Right lobe of liver (tissue), 6 donors: ENCODE measurements at places on chromosomes 13 and 19. TPM values are rescaled to one million over a fixed set of nuclear protein-coding genes. Genes with fewer than 3 reads are reported as not detected.

GRCh38 chr13:52765611-52766390, 26.2 kb upstream of the CNMD start:
- no peak for DNase-seq

DNA sequence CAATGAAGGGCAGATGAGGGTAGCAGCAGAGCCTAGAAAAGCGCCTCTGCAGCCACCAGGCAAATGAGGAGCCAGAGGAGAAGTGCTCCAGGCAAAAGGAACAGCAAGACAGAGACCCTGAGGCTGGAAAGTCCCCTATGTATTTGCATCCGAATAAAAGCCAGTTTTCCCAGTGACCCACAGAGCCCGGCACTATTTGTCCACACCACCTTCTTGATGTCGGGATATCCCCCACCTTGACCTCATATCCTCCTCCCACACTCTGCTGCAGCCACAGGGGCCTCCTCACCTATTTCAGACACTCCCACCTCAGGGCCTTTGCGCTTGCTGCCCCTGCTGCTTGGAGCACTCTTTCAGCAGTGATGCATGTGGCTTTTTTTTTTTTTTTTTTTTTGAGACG, 6.6 kb downstream of the ATG4D start:
- no peak for DNase-seq

DNA sequence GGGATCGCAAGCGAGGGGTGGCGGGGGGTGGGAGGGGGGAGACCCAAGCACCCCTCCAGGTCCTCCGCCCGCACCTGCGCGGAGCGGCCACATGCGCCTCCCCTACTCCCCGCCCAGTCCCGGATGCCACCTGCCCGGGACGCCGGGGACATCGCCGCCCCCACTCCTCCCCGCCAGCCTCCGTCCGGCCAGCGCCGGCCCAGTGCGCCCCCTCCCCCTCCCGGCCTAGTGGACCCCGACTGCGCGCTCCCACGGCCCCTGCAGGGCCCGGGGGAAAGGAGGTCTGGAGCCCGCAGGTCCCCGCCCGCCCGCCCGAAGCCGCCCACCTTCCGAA, 263 bp downstream of the RHPN2 start:
- DNase-seq = peak; percentile 80

Gene BORCS8
- 9.1 TPM for total RNA-seq

Gene TLE2
- 6.1 TPM for total RNA-seq

Gene KLK14
- total RNA-seq = not detected
